Activated CD4-positive, alpha-beta T cell treated with anti-CD3 and anti-CD28 coated beads for 48 hours (primary cell): ENCODE measurements at places on chromosomes 2 and 18.

- no peak for DNase-seq
Measured at GRCh38 chr18:54141041-54141608, 83.3 kb downstream of the MBD2 start.

DNA sequence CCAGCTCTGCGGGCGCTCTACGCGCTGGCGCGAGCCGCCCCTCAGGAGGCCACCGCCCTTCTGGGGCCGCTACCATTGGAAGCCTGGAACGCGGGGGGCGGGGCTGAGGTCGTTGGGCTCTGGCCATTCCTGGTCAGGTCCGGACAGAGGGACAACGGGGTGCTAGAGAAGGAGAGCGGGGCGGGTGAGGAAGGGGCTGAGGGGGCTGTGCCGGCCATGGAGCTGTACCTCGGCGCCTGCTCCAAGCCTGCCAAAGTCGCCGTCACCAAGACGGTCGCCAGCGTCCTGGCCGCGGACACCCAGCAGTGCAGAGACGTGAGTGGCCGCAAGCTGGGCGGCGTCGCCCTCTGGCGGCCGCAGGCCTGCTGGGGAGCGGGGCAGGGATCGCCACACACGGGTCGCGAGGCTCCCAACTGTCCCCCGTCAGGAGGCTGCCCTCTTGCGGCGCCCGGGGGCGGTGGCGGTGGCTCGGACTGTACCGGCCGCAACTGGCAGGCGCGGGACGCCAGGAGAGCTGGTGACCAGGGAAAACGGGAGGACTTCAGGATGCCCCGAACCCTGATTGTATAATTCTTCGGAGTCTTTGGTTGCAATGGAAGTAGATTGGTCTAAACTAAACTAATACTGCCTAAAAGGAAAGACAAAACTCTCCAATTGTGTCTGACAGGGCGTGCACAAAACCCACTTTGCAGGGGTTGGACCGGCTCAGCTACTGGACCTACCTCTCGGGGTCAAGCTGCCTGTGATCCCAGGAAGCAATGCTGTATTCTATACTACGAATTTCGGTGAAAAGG, at the start of gene FSIP2:
TSS of gene FSIP2 (plus strand) at position 126 of the 794 bp plus-strand sequence. CDS start at position 217, 91 bp downstream.
- DNase-seq, result peak; percentile 72

DNA sequence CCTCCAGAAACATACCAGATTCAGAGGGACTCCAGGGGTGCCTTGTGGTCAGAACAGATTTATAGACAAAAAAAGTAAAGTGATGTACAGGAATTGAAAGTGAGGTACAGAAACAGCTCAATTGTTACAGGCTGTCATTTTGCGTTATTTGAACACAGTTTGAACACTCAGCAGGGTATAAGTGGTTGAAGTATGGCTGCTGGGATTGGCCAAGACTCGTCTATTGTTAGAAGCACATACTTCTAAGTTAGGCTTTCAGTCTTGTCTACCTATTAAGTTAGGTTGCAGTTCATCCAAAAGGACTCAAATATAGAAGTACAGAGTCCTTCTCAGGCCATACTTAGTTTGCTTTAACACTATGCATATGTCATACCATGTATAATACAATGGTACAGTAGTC, 21.0 kb upstream of the GRB14 start:
- DNase-seq, result no peak

DNA sequence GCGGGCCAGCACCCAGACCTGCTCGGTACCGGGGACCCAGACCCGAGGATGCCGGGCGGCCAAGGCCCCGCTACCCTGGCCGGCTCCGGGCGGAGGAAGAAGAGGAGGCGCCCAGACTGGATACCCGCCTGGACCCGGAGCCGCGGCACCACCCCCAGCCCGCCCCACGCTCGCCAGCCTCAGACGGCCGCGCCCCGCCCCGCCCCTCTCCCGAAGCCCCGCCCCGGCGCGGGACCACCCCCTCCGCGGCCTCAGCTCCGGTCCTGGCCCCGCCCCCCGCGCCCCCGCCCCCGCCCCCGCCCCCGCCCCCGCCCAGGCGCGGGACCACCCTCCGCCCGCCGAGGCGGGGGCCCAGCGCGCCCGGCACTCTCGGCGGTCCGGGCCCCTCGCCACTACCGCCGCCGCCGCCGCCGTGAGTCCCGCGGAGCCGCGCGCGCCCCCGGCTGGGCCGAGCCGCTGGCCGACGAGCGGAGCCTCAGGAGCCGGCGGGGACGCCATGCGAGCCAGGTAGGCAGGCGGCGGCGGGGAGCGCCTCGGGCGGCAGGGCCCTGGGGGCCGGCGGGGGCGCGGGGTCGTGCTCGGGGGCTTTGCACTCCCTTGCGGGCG, at the start of gene SH3BP4:
TSS of gene SH3BP4 (plus strand) at position 354 of the 606 bp plus-strand sequence. CDS start 82,986 bp downstream, outside the sequence.
- DNase-seq, result peak; percentile 50

DNA sequence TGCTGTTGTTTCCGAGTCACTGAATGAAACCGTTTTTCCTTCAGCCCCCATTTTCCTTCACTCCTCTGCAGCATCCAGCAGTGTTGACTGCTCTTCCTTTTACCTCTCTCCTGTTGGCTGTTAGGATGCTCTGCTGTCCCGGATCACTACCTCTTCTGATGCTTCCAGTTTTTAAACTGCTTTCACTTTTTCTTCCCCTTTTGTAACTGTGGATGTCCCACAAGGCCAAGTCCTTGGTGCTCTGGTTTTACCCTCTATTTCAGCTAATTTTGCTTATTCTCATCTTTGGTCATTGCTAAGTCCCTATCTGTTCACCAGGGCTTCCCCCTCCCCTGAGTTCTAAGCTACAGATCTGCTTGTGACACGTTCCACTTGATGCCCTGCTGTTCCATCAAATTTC, 39.4 kb upstream of the MAP4K3 start:
- no peak for DNase-seq

DNA sequence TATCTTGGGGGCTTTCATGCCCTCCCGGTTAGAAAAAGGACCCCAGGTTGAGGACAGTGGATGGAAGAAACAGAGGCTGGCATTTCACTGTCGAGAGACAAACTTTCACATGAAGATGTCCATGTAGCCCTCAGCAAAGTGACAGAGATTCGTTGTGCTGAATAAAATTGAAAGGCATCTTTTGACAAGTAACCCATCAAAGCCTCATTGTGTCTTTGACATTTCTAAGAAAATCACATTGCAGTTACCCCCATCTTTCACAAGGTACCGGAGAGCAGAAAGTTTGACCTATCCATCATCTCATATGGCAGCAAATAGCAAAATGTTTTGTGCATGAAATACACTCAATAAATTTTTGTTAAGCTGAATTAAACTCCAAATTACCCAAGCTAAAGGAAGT, 2.0 kb upstream of the MBP start:
- DNase-seq, result no peak

DNA sequence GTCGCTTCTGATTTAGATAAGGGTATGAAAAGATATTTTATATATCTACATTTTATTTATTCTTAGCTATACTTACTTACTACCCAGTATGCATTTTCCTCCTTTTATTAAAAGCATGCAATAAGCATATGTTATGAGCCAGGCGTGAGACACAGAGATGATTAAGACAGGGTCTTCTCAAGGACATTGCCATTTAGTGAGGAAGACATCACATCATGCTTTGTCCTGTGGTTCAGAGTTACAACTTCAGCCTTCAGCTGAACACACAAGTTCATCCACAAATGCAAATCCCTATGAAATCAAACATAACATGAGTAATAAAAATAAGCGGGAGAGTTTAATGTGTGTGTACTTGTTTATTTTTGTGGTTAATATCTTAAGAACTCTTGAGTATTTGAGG, 30.2 kb downstream of the GRHL1 start:
- no peak for DNase-seq

DNA sequence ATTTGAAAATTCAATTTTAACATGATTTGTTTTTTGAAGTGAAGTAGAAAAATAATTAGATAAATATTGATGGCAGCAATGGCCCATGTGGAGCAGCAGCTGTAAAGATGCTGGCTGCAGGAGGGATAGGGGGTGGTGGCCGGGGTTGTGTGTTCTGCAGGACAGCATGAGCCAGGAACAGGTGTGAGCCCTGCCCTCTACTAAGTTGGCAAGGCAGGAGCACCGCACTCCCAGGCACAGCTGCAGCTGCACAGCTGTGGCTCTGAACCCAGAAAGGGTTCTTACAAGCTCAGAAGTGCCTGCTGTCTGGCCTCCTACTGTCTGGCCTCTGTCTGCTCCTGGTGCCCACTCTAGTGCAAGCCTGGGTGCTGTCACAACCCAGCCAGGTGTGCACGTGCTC, 10.0 kb upstream of the DUSP19 start:
- no peak for DNase-seq

- DNase-seq, result no peak
Measured at GRCh38 chr2:26647981-26648380, 6.8 kb upstream of the CIB4 start.

DNA sequence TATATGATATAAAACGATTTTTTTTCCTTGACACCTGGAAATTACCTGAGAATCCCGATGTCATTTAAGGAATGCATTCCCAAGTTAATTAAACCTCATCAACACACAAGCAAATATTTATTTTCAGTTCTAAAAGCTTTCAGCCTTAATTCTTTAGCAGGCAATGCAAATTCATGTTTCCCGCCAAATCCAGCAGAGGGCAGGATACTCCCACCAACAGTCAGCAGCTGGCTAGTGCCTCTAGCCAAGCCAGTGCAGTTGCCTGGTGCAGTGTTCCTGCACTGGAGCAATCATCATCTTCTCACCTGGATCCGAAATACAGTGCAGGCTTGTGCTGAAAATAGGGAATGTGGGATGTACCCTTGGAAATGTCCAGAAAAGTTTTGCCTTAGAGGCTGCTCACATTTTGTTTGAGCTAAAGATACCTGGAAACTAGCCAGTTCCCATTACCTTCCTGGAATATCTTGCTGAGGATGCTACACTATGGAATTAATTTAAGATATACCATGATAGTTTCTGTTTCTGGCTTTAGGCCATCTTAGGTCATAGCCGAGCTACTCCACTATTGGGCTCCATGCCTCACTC, 48.4 kb upstream of the CYTIP start:
- DNase-seq, result peak; percentile 81

- DNase-seq, result no peak
Measured at GRCh38 chr2:233470011-233470687, 96.4 kb downstream of the USP40 start.

DNA sequence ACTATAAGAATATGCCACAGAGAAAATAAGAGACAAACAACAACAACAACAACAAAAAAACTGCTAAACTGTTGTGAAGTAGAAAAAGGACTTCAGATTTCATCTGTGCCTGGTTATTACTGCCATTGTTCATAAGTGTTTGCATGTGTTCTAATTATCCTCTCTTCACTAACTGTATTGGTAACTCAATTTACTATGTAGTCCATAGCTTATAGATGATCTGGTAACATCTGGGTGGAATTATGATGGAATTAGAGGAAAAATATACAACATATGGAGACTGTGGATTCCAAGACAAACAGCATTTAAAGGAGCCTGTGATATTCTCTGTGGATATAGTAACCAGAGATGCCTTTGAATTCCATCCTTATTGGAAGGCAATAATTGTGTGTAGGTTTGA, 1891.5 kb upstream of the PIK3C3 start:
- no peak for DNase-seq

- no peak for DNase-seq
Measured at GRCh38 chr2:10103179-10103578, 19.4 kb upstream of the RRM2 start.

- no peak for DNase-seq
Measured at GRCh38 chr2:197932374-197932773, 128.0 kb downstream of the PLCL1 start.

DNA sequence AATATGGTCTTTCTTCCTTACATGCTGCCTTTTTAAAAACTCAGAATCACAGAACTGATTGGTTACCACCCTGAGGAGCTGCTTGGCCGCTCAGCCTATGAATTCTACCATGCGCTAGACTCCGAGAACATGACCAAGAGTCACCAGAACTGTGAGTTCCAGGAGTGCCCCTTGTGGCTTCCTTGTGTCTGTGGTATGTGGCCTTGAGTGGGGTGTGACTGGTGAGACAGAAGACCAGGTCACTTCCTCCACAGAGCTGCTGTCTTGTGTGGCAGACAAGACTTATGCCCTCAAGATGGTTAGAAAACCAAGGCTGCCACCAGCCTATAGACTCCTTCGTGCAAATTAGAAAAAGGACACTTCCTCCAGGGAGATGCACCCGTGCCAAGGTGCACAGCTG, 72.6 kb downstream of the EPAS1 start:
- no peak for DNase-seq

DNA sequence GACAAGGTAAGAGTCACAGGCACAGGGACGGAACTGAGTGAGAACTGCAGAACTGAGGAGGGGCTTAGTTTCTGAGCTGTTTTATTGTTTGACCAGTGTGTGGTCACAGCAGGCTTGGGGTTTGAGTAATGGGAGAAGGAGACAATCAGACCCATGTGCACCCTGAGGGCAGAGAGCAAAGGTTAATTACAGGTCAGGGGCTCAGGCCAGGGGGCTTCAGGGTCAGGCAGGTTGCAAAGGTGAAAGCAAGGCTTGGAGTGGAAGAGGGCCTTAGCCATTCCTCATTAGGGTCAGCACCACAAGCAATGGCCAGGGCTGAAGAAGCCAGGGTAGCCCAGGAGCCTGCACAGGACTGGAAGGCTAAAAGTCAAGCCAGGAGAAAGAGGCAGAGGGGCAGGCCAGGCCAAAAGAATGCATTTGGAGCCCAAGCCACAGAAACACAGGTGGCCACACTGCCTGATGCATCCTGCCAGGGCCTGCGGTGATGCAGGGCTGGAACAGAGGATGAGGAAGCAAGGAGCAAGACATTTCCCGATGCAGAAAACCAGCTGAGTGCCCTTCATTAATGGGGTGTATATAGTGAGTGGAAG, 209.8 kb upstream of the GYPC start:
- no peak for DNase-seq

DNA sequence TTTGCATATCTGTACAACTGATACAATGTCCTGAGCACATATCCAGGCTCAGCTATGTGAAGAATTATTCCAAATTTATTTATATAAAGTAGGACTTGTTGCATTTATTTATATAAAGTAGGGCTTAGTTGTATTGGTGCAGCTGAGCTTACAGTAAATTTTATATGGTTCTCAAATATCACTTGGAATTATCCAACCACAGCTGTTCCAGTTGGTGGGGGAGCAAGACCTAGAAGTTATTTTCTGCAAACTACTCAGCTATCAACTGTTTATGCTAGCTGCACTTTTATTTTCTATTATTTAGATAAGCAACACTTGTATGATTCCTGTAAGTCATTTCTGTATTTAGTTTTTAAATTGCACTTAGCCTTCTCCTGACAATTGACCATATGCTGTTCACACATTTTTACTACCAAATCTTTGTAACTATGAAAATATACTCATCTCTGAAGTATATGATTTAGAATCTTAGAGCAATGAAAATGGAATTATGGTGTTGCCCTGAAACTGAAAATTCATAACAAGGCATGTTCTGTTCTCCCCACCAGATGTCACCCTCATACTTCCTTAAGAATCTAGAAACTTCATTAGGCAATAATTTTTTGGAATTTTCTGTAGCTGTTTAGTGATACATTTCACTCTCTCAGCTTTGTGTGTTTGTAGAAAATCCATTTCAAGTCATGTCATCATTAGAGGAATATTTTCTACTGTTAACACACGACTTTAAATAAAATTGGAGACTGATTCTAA, 157.0 kb upstream of the CBLN2 start:
- no peak for DNase-seq

GRCh38 chr2:239581352-239581901, 180.6 kb upstream of the HDAC4 start:
- DNase-seq, result no peak

- DNase-seq, result no peak
Measured at GRCh38 chr2:82993609-82994008, 1465.5 kb downstream of the SUCLG1 start.

GRCh38 chr2:127465258-127465657, 47.0 kb downstream of the PROC start:
- peak; percentile 30 for DNase-seq
